NCI-H2107 (cell line): ENCODE measurements at places on chromosomes 7 and 10.

- DNase-seq: no peak
Observed at GRCh38 chr10:125475815-125476214, 207.1 kb downstream of the TEX36 start.

- DNase-seq: no peak
Observed at GRCh38 chr10:79320820-79321493, 26.3 kb upstream of the PPIF start.

DNA sequence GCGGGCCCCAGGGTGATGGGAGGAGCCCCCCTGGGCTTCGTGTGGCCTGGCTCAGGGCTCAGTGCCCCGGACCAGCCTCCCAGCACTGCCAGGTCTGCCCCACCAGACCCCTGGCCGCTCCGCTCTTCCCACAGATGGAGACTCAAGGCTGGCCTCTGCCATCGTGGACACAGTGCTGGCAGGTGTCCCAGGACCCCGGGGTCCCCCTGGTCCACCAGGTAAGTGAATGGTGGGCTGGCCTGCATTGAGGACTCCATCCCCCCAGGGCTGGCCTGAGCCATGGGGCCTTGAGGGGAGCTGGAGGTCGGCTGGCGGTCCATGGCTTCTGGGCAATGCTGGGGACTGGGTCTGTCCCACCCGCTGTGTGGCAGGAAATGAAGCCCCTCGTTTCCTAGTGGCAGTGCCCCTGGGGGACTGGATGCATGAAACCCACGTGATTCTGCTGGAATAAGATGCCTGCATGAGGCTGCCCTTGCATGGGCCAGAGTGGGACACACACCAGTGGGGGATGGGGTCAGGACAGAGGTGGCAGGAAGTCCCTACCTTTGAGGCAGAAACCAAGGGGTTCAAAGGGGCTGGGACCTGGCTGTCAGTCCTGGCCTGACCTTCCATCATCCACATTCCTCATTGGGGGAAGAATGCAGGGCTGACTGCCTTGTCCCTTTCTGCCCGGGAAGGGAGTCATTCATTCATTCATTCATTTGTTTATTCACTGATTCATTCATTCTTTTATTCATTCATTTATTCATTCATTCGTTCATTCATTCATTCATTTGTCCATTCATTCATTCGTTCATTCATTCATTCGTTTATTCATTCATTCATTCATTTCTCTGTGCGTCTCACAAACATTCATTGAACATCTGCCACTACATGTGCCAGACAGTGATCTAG is 81.8 kb downstream of the MYL10 start:
- no peak for DNase-seq

GRCh38 chr10:116741391-116742351 is 695 bp downstream of the HSPA12A start:
- DNase-seq: no peak

- no peak for DNase-seq
Observed at GRCh38 chr10:18155321-18155720, 15.1 kb downstream of the CACNB2 start.
